Cortex of kidney (tissue), 1 donor: ENCODE measurements at places on chromosomes 6 and 20.

DNA sequence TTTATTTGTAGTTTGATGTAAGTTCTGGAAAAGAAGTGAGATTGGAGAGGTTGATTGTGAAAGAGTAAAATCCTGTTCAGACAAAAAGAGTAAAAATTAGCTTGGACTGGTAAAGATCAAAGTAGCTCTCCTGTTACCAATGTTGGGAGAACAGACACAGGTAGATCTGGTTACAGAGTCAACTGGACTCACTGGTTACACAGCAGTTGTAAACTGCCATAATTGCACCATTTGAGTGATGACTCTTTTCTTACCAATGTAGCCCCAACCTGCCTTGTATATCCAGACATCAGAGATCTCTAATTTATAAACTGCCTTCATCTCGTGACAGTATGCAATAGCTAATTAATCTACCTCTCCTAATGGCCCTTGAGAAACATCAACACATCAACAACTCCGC, 165.6 kb upstream of the PRSS16 start:
- no peak for DNase-seq

- no peak for DNase-seq
These were observed 493.5 kb upstream of the FLRT3 start for GRCh38 chr20:14830899-14831298.

DNA sequence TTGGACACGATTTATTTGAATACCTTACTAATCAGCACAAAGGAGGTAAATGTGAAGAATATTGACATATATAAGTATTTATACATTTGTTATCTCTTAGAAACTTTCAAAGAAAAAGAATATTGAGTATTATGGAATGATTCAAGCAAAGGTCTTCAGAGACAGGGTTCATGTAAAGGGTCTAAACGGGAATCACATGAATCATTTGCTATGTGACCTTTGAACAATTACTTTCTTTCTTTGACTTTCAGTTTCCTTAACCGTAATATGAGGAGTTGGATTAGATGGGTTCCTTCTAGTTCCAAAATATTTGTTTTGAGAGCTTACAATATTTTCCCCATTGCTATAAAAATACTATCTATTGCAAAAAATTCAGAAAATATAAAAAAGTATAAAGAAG, 14.3 kb downstream of the ENPP1 start:
- no peak for DNase-seq

DNA sequence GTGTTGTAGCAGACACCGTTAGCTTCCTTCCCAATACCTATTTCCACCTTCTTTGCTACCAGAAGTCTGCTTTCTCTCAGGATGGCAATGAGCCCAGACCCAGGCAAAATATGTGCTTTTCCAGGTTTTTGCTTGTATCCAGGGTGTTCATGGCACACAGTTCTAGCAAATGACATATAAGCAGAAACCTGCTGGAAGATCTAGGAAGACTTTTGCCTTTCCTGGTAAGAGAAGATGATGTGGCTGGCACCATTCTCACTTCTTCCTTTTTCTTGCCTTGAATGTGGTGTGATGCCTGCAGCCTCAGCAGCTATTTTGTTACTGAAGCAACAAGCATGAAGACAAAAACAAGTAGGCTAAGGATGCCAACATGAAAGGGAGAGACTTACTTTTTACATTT, 19.2 kb upstream of the TBC1D22B start:
- no peak for DNase-seq

GRCh38 chr6:157267654-157268053, 55.7 kb downstream of the TMEM242 start:
- no peak for DNase-seq

- DNase-seq = no peak
These were observed 521.6 kb upstream of the ZNF337 start for GRCh38 chr20:26218301-26218700.

GRCh38 chr6:44699082-44699481, 311.6 kb downstream of the CDC5L start:
- no peak for DNase-seq

- no peak for DNase-seq
These were observed at the start of gene HMGCLL1 for GRCh38 chr6:55578537-55579363. TSS of gene HMGCLL1 (minus strand) at chr6:55579192. CDS start at chr6:55579055, 137 bp downstream.

GRCh38 chr20:23163562-23163961, 77.4 kb upstream of the CD93 start:
- DNase-seq = no peak

DNA sequence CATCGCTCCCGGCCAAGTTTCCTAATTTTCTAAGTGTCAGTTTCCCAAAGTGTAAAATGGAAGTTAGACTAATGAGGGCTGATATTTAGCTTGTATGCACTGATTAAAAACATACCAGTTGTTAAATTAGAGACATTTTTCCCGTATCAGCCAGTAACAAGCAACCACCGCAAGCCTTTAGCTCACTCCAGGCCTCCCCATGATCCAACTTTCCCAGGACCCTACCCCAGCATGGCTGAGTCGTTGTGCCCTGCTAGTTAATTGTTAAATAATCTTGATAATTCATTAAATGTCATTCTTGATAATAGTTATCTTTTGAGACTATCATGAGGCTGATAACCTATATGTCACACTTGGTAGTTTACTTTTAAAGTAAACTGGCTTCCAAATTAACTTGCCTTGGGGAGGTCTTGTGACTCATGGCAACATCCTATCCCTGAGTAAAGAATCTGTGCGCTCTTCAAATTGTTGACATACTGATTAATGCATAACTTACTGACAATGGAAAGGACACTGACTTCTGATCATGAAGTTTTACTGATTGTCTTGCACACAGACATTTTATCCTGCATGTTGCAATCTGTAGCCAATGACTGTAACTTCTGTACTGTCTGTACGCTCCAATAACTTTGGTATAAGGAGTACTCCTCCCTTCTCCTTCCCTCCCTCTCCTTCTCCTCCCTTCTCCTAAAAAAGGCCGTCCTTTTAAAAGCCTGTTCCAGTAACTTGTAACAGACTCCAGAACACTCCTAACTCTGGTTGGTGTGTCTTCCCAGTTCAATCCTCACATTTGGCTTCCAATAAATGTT, 6.3 kb upstream of the GTF3C6 start:
- DNase-seq = no peak

- DNase-seq = no peak
These were observed 515.7 kb downstream of the NKAIN2 start for GRCh38 chr6:124319410-124319809.
